NCI-H510A (cell line): ENCODE measurements at places on chromosomes 3 and 15.

GRCh38 chr15:95326431-95327182 lies 1003.9 kb upstream of the NR2F2 start:
- no peak for DNase-seq

DNA sequence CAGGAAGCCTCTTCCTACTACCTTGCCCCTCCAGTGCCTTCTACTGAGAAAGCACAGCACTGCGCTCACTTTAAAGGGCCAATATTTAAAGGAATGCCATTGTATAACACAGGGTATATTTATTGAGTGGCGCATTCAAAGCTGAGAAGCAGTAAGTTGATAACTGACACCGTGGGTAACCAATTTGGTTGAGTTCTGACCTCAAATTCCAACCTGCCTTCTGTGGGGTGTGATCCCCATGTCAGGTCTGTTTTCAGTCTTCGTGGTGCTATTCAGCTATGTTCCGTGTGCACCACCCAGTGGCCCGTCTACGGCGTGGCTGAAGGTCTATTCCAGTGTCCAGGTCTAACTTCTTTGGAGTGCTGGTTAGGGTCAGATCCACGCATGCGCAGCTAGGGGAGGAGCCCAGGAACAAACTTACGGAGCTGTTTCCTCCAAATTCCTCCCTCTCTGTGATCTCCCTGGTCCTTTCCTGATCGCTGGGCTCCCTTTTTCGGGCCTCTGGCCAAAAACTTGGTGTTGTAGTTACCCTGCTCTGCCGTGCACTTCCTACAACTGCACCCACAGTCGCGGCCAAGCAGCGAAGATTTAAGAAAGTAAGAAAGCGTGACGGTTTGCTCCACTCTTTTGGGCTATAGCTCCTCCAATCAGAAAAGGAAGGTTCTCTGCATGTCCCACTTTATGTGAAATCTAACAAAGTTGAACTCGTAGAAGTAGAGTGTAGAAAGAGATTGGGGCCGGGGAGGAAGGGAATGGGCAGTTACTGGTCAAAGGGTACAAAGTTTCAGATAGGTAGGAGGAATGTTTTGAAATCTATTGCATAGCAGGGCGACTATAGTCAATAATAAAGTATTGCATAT lies 7.7 kb downstream of the LRRC2 start:
- DNase-seq = no peak

DNA sequence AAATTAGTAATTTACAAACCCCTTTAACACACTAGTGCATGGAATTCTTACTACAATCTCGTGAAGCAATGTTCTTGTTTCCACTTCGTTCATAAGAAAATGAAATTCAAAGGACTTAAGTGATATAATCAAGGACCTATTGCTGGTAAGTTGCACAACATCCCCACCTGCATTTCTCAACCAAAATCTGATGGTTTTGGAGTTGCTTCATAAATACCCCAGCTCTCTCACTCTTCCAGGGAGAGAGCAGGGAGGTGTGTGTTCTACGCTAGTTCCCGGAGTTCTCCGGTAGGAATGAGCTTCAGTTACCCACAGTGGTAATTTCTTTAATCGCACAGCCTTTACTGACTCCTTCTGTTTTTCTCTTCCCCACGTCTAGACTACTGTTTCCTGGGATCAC lies 81.8 kb downstream of the LRRN1 start:
- no peak for DNase-seq

GRCh38 chr3:16614033-16615031 lies 9.1 kb upstream of the DAZL start:
- no peak for DNase-seq

DNA sequence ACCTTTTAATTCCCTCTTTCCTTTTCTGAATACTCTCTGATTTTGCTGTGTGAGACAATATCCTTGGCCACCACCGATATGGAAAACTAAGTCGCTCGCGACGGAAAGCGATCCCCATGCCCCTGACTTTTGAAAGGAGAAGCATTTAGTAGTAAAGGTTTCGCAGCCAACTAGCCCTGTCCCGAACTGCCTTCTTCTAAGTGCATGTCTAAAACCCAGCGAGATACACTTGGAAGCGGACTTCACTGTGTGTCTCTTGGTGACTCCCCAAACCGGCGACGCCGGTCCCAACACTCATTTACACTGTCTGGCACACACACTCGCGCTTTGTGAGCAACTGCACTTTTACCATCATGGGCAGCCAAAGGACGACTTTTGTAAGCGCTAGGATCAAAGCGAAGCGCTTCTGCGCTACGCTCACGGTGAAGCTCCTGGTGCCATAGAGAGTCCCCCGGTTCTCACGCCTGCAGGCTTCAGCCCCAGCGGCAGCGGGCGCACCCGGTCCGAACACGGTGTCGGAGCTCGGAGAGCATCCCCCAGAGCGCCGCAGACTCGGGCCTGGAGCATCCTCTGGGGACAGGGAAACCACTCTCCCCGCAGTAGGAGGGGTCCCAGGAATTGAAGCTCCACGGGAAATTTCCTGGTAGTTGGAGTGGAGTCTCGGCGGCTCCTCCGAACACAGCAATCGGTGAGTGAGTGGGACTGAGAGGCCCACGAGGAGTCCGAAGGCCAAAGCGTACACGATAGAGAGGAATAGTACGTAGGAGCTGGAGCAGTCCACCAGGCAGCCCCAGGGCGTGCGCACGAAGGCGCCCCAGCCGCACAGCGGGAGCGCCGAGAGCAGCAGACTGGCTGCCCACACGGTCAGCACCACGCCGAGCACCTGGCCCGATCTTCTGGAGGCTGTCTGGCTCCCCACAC lies 1.4 kb downstream of the GPR149 start:
- DNase-seq = no peak

DNA sequence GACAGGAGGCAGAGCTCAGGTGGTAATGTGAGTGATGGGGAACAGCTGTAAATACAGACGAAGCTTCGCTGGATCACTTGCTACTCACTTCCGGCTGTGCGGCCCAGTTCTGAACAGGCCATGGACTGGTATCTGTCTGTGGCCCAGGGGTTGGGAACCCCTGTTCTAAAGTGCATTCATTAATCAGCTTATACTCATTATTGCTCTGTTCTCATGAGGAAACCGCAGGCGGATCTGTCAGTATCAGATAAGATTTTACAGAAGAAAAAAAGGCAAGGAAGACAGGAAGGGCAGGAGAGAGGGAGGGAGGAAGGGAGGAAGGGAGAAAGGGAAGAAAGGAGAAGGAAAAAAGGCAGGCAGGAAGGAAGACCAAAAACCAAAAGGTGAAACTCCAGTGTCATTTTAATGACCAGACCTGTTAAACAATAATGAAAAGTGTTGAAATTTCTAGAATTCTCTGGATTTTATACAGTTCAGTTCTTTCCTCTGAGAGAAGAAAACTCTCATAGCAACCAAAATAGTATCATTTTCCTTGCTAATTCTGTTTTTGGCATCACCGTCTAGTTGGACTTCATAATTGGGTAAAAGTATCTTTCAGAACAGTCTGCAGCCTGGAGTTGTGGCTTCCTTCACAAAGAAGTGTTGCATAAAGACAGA lies 128.0 kb upstream of the PROK2 start:
- DNase-seq = no peak

GRCh38 chr15:67135494-67135893 lies 70.1 kb downstream of the SMAD3 start:
- no peak for DNase-seq

- no peak for DNase-seq
These were observed 70.0 kb downstream of the ALCAM start for GRCh38 chr3:105436687-105437086.
